ENCODE measurements at places on chromosomes 13 and 19.

DNA sequence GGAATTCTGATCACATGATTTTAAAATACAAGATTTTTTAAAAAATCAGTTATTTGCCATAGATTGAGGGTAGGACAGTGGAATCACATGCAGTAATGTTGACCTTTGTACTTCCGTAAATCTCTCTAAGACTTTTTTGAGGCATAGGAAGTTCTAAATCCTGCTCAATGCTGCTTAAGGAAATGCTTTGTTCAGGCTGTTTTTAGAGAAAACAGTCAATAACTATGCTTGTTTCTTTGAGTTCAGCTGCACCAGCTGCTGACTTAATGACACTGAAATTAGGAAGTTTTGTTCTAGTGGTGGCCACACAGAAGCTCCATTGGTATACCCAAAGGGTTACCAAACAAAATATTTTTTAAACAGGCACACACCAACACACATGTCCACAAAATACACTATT, 60.9 kb downstream of the KLF12 start:
- no peak for DNase-seq

DNA sequence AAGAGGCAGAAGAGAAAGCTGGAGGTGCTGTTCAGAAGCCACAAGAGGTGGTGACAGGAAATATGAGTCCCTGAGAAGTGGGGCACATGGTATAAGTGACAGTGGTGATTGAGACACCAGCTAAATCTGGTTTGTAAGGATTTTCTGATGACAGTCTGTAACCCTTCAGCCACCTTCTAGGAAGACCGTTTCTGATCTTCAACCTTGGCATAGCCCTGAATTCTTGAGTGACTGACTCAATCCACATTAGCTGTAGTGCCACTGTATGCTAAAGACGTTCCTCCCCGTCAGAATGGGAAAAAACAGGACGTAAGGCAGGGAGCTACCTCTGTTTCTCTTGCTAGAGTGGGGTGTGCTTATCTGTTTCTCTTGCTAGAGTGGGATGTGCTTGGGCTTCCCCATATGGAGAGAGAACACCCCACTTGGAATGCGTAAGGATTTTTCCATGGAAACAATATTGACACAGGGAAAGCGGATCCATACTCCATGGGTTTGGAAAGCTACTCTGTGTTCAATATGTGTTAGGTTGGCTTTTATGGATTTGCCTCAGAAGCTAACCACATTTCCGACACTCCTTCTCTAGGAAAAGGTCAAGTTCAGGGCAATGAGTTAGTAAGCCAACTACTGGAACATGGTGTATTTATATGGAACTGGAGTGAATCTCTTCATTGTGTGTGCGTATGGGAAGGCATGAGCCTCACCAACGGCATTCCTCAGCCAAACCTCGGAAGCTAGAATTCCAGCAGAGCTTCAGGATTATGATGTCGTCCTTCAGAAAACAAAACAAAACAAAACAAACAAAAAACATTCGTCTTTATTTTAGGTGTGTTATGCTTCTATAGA, 948.8 kb upstream of the SLC10A2 start:
- no peak for DNase-seq

- no peak for DNase-seq
These were observed 37.4 kb downstream of the DOCK9 start for GRCh38 chr13:98940325-98941001.

GRCh38 chr19:47582320-47582909, 9.5 kb upstream of the ZNF541 start:
- no peak for DNase-seq

DNA sequence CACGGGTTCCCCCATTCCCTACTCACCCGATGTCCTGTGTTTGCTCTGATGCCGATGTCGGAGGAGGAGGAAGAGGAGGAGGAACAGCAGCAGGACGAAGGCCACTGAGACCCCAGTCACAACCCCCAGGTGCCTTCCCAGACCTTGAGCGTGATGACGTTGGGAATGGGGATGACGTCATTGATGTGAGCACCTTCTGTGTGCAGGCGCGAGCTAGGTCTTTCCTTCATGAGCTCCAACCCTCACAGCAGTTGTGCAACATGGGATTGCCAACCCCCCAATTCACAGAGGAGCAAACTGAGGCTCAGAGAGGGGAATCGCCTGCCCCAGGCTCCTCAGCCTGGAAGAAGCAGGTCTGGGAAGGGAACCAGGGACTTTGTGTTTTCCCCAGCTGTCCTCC, 4.2 kb downstream of the LILRB5 start:
- DNase-seq = no peak

Measured in amygdala (tissue), 56 donors.